Keratinocyte (primary cell): ENCODE measurements at places on chromosomes 6 and 20.

DNA sequence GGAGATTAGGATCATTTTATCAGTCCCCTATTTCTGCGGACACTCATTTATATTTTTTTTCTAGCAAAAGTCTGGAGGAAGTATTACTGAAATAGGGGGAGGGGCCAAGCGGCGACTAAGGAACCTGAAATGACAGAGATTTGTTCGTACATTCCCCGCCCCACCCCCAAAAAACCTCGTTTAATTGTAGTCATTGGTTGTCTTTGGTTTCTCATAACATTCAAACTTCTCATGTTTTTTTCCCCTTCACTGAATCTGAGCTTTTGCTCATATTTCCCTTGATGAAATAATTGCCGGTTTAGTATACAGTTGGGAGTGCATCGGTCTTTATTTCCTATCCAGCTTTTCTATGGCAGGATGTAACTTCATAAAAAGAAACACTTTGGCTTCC is 768 bp upstream of the FYN start:
- no peak for DNase-seq

DNA sequence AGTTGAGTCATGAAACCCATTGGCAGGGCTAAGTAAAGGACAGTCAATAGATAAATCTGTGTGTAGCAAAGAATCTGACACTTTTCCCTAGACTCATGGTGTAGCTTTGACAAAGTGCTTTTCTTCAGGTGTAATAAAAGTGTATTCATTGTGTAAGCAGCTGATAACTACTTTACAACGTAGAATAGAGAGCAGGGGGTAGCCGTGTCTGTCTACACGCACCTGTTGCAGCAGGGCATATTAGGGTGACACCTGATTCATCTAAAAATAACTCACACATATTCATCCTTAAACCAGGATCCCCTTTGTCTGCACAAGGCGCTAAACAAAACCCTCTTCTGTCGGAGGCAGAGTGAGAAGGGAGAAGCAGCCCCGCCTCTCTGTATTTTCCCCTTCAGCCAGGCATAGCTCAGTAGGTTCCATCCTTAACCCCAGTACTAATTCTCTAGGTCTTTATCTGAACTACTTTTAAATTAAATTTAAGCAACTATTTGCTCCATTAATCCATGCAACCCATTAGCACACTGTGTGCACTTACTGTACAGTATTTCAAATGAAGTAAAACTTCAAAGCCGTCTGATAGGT is 306.7 kb upstream of the SASH1 start:
- no peak for DNase-seq

GRCh38 chr6:11702089-11702488 is 76.5 kb downstream of the ADTRP start:
- no peak for DNase-seq

- no peak for DNase-seq
These were observed 13.0 kb upstream of the PFDN4 start for GRCh38 chr20:54194724-54195438.
